ENCODE measurements at places on chromosomes 2 and 18.

DNA sequence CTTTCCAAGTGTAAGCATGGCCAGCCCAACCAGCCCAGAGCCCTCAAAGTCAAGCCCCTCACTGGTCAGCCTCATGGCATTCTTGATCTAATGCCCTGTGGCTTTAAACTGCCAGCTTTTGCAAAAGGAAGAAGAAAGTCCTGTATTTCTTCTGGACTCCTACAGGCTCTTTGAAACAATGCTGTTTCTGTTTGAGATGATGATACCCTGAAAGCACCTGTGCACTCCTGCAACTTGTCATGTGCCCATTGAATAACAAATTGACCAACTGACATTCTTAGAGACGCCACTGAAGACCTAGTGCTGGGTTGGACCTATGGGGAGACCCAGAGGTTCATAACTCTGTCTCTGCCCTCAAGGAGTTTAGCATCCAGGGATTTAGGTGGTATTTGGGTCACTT, 82.0 kb upstream of the MSH2 start:
- no peaks in the 10 kb centered on the region for H3K4me1 ChIP-seq
- no peaks in the 10 kb centered on the region for H3K36me3 ChIP-seq
- no peak overlapping the region for H3K4me3 ChIP-seq
- no peaks in the 10 kb centered on the region for H3K27me3 ChIP-seq

GRCh38 chr18:34870555-34871310, 160.6 kb downstream of the DTNA start:
- no peak for DNase-seq
- no peak overlapping the region for H3K27ac ChIP-seq
- H3K27me3 ChIP-seq: no peaks in the 10 kb centered on the region
- no peaks in the 10 kb centered on the region for H3K4me1 ChIP-seq

DNA sequence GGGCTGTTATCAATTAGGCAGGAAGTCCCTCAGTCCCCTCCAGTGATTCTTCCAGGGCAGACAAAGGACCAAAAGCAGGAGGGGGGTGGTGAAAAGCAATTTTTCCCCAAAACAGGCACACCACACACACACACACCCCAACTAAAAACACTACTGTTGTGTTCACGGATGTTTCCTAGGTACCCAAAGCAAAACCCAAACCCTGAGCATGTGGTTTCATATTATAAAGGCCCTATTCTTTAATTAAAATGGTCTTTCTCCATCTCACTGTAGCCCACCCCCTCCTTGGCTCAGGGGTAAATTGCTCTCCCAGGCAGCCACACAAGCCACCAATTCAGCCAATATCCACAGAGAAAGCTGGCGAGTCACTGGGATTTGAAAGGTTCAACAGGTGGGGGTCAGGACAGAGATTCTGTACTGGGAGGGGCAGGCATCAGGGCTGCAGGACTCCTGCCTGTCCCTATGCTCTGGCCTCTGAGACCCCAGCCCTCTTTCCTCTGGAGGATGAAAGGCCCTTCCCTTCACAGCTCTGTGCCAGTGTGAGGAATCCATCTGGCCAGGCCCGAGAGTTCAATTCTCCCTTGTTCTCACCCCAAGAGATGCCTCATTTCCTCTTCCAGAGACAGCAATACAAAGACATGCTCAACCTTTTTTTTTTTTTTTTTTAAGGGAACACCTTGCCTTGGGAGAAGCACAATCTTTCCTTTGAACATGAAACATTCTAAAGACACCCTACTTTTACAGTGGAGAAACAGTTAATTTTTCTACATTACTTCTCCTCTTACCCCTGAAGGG, 43.6 kb downstream of the SPRED2 start:
- H3K4me3 ChIP-seq: no peak overlapping the region
- H3K4me1 ChIP-seq: no peaks in the 10 kb centered on the region
- no peaks in the 10 kb centered on the region for H3K27me3 ChIP-seq

- no peak for DNase-seq
- no peaks in the 10 kb centered on the region for H3K27me3 ChIP-seq
- H3K4me3 ChIP-seq: no peak overlapping the region
- H3K4me1 ChIP-seq: peaks cover 7% of the 10 kb centered on the region
- H3K36me3 ChIP-seq: peaks cover 37% of the 10 kb centered on the region
Observed at GRCh38 chr2:74865770-74866674, 32.1 kb downstream of the HK2 start.

GRCh38 chr18:58653814-58654509, 17.3 kb upstream of the MALT1 start:
- DNase-seq: no peak
- no peaks in the 10 kb centered on the region for H3K36me3 ChIP-seq
- no peaks in the 10 kb centered on the region for H3K4me1 ChIP-seq

DNA sequence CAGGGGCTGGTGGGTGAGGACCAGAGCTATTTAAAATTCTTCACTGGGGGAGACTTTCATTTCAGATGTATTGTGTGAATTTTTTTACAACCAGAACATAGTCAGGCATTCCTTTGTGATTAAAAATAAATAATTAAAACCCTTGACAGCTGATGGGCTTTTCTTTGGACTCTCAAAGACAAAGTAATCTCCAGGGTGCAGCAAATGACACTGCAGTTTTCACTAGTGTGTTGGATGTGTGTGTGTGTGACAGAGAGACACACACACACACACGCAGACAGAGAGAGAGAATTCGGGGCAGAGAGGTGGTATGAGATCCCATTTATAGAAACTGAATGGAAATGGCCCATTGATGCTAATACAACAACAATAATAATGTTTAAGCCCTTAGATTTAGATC, 10.3 kb upstream of the GALNT14 start:
- no peak for DNase-seq
- no peak overlapping the region for H3K4me3 ChIP-seq
- H3K4me1 ChIP-seq: peaks cover 6% of the 10 kb centered on the region
- H3K27ac ChIP-seq: no peak overlapping the region
- H3K36me3 ChIP-seq: no peaks in the 10 kb centered on the region

- H3K27me3 ChIP-seq: no peaks in the 10 kb centered on the region
- DNase-seq: peak; percentile 55
- no peak overlapping the region for H3K27ac ChIP-seq
- no peak overlapping the region for H3K4me3 ChIP-seq
- H3K4me1 ChIP-seq: no peaks in the 10 kb centered on the region
Observed at GRCh38 chr18:4870177-4870773, 326.8 kb downstream of the AKAIN1 start.

- peaks cover 31% of the 10 kb centered on the region for H3K36me3 ChIP-seq
- H3K4me3 ChIP-seq: peak within 1 kb of the TSS; percentile 99
- peak within 1 kb of the TSS; percentile 70 for H3K27ac ChIP-seq
- DNase-seq: peak; percentile 77
Observed at GRCh38 chr18:3450012-3450798, at the start of gene TGIF1. TGIF1 (plus strand) TSS chr18:3450172; CDS start chr18:3450490, 318 bp downstream.

- no peaks in the 10 kb centered on the region for H3K36me3 ChIP-seq
- H3K4me1 ChIP-seq: peaks cover 10% of the 10 kb centered on the region
- H3K4me3 ChIP-seq: no peak overlapping the region
- no peak for DNase-seq
- no peak overlapping the region for H3K27ac ChIP-seq
- H3K27me3 ChIP-seq: no peaks in the 10 kb centered on the region
Observed at GRCh38 chr2:237193436-237193835, 107.7 kb downstream of the COPS8 start.

GRCh38 chr18:75211002-75211621, 515 bp downstream of the TSHZ1 start:
- H3K36me3 ChIP-seq: no peaks in the 10 kb centered on the region
- DNase-seq: no peak
- H3K4me3 ChIP-seq: peak overlapping the region; percentile 95
- no peaks in the 10 kb centered on the region for H3K4me1 ChIP-seq
- H3K27ac ChIP-seq: no peak overlapping the region
- H3K27me3 ChIP-seq: peaks cover 44% of the 10 kb centered on the region

DNA sequence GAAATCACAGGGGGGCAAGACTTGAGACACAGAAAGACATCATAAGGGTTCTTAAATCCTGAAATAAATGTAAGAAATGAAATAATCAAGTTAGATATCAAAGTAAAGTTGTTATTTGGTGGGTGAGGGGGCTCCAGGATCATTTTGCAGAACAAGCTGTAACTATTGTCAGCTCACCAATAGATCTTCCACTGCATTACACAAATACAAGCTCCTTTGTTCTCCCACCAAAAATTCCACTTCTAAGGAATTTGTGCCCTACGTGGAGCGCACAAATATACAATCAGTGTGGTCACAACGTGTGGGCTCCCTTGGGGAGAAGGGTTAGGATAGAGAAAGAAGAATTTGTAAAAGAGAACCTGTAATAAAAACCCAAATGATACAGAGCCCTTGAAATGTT, 19.2 kb upstream of the GALNT5 start:
- no peaks in the 10 kb centered on the region for H3K36me3 ChIP-seq
- H3K27ac ChIP-seq: no peak overlapping the region
- no peaks in the 10 kb centered on the region for H3K27me3 ChIP-seq
- no peak overlapping the region for H3K4me3 ChIP-seq
- H3K4me1 ChIP-seq: no peaks in the 10 kb centered on the region

DNA sequence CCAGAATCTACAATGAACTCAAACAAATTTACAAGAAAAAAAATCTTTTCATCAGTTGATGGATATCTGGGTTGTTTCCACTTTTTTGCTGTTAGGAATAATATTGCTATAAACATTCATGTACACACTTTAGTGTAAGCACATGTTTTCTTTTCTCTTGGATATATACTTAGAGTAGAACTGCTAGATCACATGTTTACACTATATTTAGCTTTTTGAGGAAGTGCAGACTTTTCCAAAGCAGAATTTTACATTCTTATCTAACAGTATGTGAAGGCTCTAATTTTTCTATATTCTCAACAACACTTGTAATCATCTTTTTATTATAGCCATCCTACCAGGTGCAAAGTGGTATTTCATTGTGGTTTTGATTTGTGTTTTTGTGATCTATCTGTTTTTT, 103.6 kb upstream of the RMP24 start:
- H3K4me3 ChIP-seq: no peak overlapping the region
- H3K4me1 ChIP-seq: no peaks in the 10 kb centered on the region
- no peak overlapping the region for H3K27ac ChIP-seq
- no peak for DNase-seq
- no peaks in the 10 kb centered on the region for H3K36me3 ChIP-seq

GRCh38 chr2:85865539-85866164, 23.1 kb downstream of the ST3GAL5 start:
- H3K27me3 ChIP-seq: no peaks in the 10 kb centered on the region
- no peaks in the 10 kb centered on the region for H3K4me1 ChIP-seq
- H3K4me3 ChIP-seq: no peak overlapping the region
- no peaks in the 10 kb centered on the region for H3K36me3 ChIP-seq

- no peak overlapping the region for H3K27ac ChIP-seq
- DNase-seq: no peak
- no peaks in the 10 kb centered on the region for H3K4me1 ChIP-seq
- peaks cover 77% of the 10 kb centered on the region for H3K36me3 ChIP-seq
Observed at GRCh38 chr2:120981443-120981842, 245.8 kb downstream of the GLI2 start.

DNA sequence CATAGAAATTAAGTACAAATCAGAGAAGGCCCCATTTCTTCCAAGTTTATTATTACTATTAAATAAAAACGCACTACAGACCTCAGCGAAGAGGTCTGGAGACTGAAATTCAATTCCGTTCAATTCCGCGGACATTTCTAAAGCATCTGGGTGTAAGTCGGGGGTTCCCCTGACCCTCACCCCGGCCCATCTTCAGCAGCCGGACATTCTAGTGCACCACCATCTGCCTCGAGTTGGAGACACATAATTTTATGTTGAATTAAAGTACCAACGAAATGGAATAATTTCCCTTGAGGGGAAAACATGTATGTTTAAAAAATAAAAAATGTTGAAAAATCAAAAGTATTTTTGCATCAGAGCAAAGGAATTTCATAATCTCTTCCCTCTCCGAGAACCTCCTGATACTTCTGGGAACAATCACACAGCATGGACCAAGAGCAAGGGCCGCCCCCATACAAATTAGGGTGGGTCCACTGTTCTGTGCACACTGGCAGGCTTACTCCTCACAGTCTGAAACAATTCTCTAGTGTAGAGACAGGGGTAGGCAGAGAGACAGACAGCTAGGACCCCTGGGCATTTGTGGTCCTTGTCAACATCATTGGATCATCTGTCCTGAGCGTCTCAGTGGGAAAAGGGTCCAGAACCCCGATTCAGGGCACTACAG, 29.3 kb downstream of the MBP start:
- peaks cover 6% of the 10 kb centered on the region for H3K4me1 ChIP-seq
- DNase-seq: no peak
- H3K36me3 ChIP-seq: no peaks in the 10 kb centered on the region
- H3K4me3 ChIP-seq: no peak overlapping the region

DNA sequence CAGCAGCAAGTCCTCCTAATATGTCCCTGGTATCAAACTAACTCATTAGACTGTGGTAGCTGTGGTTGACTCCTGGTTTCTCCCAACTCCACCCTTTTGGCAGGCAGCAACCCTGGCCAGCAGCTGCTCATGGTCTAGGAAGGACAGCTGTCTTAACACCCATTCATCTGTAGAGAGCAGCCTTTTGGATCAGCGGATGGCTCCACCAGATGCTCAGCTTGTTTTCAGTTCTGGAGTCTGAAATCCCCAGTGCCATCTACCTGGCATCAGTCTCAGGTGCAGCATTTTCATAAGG, 100.5 kb downstream of the SPOPL start:
- no peaks in the 10 kb centered on the region for H3K4me1 ChIP-seq
- no peak overlapping the region for H3K4me3 ChIP-seq
- H3K36me3 ChIP-seq: no peaks in the 10 kb centered on the region
- no peak for DNase-seq

- H3K4me1 ChIP-seq: no peaks in the 10 kb centered on the region
- no peaks in the 10 kb centered on the region for H3K27me3 ChIP-seq
- H3K27ac ChIP-seq: no peak overlapping the region
- no peak for DNase-seq
Observed at GRCh38 chr18:40985436-40985835, 969.6 kb upstream of the PIK3C3 start.

GRCh38 chr2:149652526-149652925, 65.0 kb upstream of the MMADHC start:
- H3K4me3 ChIP-seq: no peak overlapping the region
- H3K36me3 ChIP-seq: no peaks in the 10 kb centered on the region
- H3K27me3 ChIP-seq: no peaks in the 10 kb centered on the region
- H3K4me1 ChIP-seq: no peaks in the 10 kb centered on the region
- H3K27ac ChIP-seq: no peak overlapping the region
- no peak for DNase-seq

DNA sequence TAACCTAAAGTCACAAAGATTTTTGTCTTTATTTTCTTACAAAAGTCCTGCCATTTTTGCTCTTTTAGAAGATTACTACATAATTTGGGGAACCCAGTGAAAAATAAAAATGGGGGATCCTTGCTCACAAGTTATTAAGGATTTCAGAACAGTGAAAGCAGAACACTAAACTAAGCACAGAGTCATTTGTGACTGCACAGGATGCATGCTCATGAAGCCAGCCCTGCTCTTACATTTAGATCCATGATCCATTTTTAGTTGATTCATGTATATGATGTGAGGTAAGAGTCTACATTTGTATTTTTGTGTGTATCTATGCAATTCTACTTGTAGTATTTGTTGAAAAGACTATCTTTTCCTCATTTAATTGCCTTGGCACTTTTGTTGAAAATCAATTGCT, 21.8 kb downstream of the SP140L start:
- H3K4me1 ChIP-seq: no peaks in the 10 kb centered on the region
- peaks cover 1% of the 10 kb centered on the region for H3K36me3 ChIP-seq
- H3K27me3 ChIP-seq: no peaks in the 10 kb centered on the region
- no peak overlapping the region for H3K27ac ChIP-seq
- H3K4me3 ChIP-seq: no peak overlapping the region

GRCh38 chr18:54129448-54130067, 94.9 kb downstream of the MBD2 start:
- no peaks in the 10 kb centered on the region for H3K27me3 ChIP-seq
- H3K4me1 ChIP-seq: no peaks in the 10 kb centered on the region
- no peak overlapping the region for H3K27ac ChIP-seq
- H3K4me3 ChIP-seq: no peak overlapping the region
